ENCODE measurements at places on chromosomes 12 and 14. TPM values are rescaled to one million over a fixed set of nuclear protein-coding genes. Genes with fewer than 3 reads are reported as not detected.

RPGRIP1 gene
- polyA plus RNA-seq: 0.09 TPM

ZC2HC1C gene
- 1.2 TPM for polyA plus RNA-seq

TMCC3 gene
- polyA plus RNA-seq: not detected

TAS2R13 gene
- not detected for polyA plus RNA-seq

KRT78 gene
- polyA plus RNA-seq: not detected

SIX6 gene
- polyA plus RNA-seq: not detected

NDUFA12 gene
- polyA plus RNA-seq: 294 TPM

RFC5 gene
- 12.5 TPM for polyA plus RNA-seq

All from naive thymus-derived CD8-positive, alpha-beta T cell (primary cell).